ENCODE measurements at places on chromosomes 3 and 15.

DNA sequence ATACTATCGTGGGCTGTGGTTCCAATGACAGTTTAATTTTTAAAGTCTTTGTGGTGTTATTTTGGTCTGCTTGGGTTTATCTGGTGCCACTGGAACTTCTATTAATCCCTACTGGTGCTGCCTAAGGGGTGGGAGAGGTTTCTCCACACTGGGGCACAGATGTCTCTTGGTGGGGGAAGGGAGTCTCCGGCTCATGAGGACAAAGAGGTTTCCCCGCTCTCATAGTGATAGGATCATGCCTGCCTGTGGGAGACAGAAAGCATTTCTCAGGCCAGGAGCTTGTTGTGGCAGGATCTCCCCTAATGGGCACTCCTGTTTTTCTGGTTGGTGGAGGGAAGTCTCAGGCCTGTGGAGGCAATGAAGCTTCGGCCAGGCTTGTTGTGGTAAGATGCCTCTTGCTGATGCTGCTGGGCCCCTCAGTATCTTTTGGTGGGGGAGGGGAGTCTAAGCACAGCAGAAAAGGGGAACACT, 84.3 kb upstream of the THRB start:
- DNase-seq, result no peak

DNA sequence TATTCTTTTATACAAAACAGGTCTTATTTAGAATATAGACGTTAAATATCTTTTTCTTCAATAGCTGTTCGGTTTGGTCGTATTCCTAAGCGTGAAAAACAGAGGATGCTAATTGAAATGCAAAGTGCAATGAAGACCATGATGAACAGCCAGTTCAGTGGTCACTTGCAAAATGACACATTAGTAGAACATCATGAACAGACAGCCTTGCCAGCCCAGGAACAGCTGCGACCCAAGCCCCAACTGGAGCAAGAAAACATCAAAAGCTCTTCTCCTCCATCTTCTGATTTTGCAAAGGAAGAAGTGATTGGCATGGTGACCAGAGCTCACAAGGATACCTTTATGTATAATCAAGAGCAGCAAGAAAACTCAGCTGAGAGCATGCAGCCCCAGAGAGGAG, 16.8 kb downstream of the NR1D2 start:
- no peak for DNase-seq

DNA sequence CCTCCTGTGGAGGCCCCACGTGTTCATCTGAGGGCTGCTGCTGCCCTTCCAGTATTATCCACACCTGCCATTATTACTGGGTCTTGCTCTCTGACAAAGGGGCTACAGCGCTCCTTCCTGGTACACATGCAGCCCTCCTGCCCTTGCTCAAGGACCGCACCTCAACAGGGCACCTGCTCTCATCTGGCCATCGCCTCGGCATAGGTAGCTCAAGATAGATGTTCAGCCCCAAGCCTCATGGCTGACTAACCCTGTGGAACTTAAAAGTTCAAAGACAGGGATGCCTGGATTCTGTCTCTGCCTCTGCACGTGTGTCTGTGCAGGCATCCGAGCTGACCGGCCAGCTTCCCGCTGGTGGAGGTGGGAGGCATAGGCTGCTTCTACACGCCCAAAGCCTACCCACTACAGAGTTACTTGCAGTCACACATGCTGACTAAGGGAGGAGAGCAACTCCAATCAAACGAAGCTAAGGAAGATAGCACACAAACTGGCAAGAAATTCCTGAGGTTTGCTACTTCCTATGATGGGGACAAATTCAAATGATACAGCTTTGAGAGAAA, 152.5 kb upstream of the ATP10A start:
- no peak for DNase-seq

DNA sequence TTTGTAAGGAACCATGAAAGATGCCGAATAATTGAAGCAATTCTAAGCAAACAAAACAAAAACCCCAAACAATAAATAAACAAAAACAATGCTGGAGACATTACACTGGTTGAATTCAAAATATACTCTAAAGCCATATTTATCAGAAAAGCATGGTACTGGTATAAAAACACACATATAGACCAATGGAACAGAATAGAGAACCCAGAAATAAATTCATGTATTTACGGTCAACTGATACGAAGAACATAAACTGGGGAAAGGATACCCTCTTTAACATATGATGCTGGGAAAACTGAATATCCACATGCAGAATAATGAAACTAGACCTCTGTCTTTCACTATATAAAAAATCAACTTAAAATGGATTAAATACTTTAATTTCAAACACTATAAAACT, 214.3 kb upstream of the PDZRN3 start:
- DNase-seq, result no peak

GRCh38 chr3:138434875-138435772, 708 bp downstream of the ESYT3 start:
- DNase-seq, result no peak

DNA sequence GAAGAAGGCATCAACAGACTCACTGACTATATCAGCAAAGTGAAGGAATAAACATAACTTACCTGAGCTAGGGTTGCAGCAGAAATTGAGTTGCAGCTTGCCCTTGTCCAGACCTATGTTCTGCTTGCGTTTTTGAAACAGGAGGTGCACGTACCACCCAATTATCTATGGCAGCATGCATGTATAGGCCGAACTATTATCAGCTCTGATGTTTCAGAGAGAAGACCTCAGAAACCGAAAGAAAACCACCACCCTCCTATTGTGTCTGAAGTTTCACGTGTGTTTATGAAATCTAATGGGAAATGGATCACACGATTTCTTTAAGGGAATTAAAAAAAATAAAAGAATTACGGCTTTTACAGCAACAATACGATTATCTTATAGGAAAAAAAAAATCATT, 17.8 kb downstream of the LMOD3 start:
- no peak for DNase-seq

DNA sequence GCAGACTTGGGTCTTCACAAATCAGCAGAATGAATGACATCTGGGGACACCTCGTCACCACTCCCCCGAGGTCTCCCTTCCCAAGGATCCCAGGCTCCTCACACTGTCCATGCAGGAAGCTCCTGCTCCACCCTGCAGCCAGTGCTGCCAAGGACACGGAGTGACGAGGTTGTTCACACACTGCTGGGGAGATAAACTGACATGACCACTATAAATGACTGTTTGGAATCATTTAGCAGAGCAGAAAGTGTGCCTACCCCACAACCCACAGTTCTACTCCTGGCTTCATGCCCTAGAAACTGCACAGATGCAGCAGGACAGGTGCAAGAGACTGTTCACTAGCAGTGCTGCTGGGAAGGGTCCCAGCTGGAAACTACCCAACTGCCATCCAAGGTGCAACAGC, 19.7 kb upstream of the PRSS50 start:
- no peak for DNase-seq

DNA sequence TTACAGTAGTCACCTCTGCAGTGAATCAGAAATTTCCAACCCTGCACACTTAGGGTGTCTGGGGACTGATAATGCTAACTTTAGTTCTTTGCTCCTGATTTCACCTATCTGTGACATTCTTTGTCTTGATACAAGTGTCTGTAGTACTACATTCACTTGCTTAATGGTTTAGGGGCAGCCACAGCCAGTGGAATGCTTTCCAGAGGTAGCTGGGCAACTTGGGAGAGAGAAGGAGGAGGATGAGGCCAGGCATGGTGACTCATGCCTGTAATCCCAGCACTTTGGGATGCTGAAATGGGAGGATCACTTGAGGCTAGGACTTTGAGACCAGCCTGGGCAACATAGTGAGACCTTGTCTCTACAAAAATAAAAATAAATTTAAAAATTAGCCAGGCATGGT, 8.5 kb downstream of the BAHD1 start:
- no peak for DNase-seq

DNA sequence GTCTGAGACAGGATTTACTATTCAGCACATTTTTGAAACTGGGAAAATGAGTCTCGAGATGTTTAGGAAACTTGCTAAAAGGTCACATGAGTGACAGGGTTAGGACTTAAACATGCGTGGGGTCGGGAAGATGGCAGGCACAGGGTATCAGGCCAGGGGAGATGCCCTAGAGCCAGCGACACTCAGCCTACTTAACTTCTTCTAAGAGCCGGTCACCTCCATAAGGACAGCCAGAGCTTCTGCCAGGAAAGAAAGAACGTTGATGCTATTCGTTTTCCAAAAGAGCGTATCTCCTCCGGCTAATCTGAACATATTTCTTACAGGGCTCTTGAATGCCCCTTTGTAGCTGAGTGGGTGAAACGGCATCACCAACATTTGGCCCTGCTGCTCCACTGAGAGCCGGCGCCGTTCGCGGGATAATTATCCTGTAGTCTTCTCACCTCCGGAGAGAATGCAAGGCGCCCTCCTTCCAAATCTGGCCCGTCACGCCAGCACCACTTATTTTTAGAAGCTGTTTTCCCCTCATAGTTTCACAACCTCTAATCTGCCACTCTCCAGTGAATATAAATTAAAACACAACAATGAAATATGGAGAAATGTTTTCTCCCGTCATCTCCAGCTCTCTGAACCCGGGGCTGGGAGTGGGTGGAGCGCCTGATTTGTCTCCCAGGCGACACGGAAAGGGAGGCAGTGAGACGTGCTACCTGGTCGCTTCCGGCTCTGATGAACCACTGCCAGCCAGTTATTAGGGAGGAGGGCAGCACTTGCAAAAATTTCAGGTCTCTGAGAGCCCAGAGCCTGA, 58.5 kb downstream of the LIPC start:
- DNase-seq, result no peak

DNA sequence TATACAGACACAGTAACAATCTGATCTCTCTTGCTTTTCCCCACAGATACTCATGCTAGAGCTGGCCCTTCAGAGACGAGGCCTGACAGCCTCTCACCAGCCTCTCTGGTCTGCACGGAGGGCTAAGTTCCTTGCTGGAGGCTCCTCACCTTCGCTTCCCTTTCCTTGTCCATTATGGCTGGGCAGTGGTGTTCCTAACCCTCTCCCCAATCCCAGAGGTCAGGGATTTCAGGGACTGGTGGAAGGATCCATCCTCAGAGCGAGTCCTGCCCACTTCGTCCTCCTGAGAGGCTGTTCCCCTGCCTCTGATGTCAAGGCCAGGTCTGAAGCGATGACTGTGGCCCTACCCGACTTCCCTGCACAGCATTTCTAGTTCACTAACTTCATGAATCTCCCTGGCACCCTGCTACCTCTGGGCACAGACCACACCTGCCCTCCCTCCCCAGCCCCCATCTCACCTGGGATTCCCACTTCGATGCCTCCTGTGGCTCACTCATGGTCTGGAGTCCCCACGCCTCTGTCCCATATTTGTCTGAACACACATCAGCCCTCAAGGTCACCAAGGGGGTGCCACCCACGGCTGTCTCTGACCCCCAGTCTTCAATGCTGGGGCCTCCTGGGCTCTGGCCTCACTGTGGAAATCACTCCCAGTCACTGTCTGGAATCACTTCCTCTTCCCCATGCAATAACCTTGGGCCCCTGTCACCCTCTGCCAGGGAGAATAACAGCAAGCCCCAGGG, 124.9 kb upstream of the PRR20G start:
- DNase-seq, result no peak

DNA sequence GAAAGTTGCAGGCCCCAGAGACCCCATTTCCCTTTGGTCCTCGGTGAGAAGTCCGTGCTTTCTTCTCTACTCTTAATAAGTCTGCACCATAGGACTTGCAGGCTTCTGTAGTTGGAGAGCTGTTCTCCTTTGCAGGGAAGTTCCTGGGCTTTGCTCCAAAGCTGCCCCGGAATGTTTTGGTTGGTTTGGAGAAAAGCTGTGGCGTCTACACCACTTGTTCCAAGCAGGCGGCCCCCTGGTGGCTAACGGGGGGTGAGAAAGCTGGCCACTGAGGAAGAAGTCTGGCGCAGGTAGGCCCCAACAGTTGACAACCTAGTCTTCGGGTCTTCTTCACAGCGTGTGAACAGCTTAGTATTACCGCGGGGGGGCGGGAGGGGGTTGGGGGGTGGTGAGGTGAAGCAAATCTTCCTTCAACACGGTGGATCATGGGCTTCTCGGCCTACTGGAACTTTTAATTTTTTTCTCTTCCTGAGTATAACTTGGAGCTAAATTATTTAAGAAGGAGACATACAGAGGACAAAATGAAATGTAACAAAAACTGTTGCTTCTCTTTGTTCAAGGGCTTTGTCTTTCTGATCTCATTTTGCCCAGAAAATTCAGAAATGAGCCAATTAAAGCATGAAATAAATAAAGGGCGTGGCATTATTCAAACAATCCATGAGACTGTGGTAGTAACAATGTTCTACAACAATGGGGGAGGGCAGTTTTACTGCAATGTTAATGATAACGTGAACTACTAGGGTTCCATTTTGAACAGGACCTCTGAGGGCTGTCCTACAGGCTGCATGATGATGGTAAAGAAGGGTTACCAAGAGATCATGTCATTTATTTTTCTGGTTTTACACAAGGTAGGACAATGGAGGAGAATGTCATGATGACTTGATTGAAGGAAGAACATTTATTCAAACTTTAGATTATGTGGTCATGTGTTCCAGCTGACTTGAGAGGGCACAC, 2.2 kb upstream of the THRB start:
- no peak for DNase-seq

DNA sequence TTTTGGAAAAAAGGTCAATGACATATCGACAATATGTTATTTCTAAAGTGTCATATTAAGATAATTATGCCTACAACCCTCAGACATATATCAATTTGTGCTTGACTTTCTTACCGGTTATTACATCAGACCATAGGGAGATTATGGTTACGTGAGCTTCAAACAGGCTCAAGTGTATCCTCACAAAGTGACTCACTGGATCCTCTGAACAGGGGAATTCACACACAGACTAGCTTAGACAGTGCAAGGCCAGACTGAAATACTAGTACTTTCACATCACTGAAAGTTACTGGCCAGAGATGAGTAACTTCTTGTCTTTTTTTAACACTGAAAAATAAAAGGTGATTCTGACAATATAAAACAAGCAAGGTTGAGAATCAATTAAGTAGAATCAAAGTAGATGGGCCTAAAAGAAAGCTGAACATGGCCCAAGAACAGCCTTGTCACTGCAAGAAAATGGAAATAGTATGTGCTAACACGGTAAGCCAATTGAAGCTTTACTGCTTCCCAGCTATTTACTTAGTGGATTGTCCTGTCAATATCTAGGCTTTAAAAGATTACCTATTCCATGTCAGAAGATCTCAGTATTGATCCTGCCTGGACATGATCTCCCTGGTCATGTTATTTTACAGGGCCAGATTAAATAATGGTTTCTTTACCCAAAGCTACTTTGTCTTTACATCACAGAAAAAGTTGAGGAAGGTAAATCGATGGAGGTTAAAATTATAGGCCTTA, 848.6 kb downstream of the ROBO1 start:
- DNase-seq, result no peak

GRCh38 chr15:77784361-77785292, 151.9 kb upstream of the LINGO1 start:
- DNase-seq, result no peak

GRCh38 chr15:81275711-81276392, 48.1 kb downstream of the STARD5 start:
- no peak for DNase-seq

GRCh38 chr3:193029800-193030199, 112.1 kb upstream of the MB21D2 start:
- DNase-seq, result no peak

DNA sequence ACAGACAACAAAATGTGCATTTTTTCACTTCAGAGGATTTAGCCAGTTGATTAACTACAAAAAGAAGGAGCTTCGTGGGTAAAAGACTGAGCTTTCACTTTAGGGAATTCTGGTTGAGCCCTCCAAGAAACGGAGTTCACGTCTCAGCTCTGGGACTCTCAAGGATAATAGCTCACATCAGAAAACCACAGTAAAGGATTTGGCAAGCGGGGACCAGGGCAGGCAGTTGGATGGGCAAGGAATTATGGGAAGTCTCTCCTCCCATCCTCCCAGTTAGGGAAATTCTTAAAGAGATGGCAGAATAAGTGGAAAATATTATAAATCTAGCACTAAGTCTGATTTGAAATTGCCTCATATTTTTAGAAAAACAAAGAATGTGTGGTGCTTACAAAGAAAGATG, 188.3 kb upstream of the EOMES start:
- DNase-seq, result no peak
